HuH-7.5 (cell line): ENCODE measurements at places on chromosomes 12 and 14.

DNA sequence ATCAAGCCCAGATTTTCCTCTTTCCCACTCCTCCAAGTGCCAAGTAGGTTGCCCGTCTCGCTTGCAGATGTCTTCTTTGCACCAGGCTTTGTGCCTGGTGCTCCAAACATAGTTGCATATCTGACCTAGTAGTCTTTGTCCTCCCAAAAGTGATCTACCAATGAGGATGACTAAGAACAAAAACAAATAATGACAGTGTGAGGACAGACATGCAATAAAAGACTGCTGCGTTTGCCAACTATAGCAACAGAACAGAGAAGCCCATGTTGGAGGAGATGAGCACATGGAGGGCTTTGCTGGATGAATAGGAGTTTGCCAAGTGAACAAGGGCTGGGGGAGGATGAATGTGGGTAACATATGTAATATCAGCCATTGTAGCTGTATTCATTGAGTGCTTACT is 15.6 kb downstream of the DTX1 start:
- no peak for DNase-seq

- DNase-seq: no peak
Measured at GRCh38 chr14:74391479-74391878, 34.5 kb downstream of the SYNDIG1L start.

GRCh38 chr12:91056488-91056887 is 1.3 kb downstream of the KERA start:
- no peak for DNase-seq

- DNase-seq: no peak
Measured at GRCh38 chr14:105294142-105294597, 6.6 kb downstream of the BRF1 start.

GRCh38 chr12:69330475-69331473 is 17.4 kb upstream of the LYZ start:
- DNase-seq: no peak

DNA sequence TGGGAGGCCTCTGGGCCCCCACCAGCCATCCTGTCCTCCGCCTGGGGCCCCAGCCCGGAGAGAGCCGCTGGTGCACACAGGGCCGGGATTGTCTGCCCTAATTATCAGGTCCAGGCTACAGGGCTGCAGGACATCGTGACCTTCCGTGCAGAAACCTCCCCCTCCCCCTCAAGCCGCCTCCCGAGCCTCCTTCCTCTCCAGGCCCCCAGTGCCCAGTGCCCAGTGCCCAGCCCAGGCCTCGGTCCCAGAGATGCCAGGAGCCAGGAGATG is 729 bp upstream of the GAPDH start:
- DNase-seq: no peak

DNA sequence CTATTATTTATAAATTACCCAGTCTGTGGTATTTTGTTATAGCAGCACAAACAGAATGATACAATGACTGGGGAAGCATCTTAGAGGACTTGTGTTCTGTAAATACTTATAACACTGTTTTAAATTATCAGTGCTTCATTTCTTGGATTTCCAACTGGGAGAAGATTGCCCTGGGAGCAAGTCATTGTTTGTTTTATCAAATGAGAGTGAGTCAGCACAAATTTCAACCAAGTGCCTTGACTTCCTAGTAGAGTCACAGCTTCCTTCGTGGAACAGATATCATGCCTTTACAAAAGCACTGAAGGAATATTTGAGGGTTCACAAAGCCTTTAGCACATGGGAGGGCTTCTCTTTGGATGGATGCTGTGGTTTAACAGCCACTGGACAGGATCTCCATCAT is 234.1 kb downstream of the KTN1 start:
- DNase-seq: no peak

GRCh38 chr12:25388183-25388582 is 137.5 kb upstream of the KRAS start:
- no peak for DNase-seq

GRCh38 chr14:102916347-102917055 is 6.0 kb upstream of the AMN start:
- DNase-seq: no peak

DNA sequence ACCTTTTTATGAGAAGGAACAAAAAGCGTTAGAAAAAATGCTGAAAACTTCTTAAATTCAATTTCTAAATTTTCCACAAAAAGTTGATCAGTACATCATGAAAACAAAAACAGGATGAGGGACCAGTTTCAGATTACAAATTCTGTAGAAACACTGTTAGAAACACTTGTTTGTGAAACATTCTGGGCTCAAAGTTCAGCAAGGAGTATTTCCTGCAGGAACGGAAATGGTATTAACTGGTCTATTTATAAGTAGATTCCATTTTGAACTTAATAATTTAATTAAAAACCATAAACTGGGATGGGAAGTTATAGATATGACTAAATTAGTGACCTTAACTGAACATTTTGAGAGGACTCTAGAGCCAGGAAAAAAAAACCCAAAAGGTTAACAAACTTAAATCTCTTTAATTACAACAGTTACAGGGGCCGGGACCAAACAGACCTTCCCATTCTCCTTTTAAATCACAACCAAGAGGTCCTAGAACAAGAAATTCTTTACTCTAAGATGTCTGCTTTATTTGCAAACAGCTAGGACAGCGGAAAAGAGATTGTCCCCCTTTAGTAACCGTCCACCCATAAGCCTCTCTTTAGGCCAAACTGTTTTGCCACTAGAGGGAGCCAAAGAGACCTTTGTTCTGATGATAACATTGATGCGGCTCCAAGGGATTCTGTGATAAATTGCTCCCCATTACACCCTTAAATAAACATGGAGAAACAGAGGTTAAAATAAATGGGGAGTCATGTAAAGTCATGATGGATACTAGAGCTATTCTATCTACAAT is 69.0 kb upstream of the RERGL start:
- DNase-seq: no peak

GRCh38 chr14:79328863-79329262 is 882.4 kb downstream of the DIO2 start:
- no peak for DNase-seq

DNA sequence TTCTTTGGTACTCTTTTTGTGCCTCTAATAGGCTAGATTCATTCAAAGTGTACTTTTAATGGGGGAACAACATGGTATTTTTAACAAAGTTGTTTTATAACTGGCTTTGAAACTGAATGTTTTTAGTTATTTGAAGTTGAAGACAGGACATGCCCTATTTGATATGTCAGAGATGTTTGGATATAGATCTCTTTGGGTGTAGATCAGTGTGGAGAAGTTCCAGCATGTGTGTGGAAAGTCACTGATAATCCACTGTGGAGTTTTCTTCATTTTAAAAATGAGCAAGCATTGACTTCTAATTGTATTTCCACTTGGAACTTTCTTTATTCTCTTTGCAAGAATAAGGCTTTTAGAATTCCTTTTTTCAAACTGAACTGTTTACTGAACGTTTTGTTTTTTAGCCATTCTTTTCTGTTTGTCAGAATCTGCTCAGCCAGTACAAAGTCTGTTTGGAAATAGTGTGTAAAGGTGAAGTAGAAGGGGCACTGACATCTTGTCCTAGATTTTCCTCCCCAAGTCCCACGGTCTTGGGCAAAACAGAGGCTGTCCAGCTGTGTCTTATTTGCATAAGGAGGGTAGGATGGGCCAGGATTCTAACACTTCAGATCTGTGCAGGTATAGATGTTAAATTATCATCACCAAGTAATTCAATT is 35.0 kb downstream of the TDP1 start:
- no peak for DNase-seq

GRCh38 chr14:64200170-64200569 is 94.0 kb downstream of the ESR2 start:
- no peak for DNase-seq

- peak; percentile 47 for DNase-seq
Measured at GRCh38 chr14:39107591-39107996, 4.6 kb upstream of the SEC23A start.

DNA sequence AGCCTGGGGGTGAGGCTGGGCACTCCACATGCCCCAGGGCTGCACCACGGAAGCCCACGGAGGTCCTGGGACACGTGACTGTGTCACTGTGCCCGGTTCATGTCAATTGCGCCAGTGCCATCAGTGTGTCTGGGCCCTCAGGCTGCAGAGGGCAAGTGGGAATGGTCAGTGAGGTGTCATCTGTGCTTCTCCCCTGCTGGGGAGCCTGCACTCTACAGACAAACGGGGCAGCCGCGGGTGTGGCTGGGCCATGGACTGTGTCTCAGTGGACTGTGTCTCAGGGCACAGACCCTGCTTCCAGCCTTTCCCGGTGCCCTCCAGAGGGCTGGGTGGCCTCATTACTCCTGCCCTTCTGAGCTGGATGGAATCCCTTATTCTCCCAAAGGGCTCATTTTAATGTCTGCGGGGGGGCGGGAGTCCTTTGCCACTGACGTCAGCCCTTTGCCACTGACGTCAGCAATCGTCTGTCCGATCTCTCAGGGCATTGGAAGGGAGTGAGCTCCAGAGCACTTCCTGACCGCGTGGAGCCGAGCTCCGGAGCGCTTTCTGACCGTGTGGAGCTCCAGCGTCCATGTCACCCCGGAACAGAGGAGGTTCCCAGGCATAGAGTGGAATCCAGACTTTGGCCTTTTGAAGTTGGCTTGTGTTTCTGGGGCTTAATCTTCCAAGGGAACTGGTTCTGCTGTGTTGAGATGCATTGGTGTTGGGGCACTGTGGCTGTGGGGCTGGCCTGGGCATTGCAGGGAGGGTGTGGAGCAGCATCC is 72.4 kb downstream of the ADGRD1 start:
- DNase-seq: no peak

GRCh38 chr12:40222247-40222646 is 2.5 kb upstream of the LRRK2 start:
- DNase-seq: no peak

DNA sequence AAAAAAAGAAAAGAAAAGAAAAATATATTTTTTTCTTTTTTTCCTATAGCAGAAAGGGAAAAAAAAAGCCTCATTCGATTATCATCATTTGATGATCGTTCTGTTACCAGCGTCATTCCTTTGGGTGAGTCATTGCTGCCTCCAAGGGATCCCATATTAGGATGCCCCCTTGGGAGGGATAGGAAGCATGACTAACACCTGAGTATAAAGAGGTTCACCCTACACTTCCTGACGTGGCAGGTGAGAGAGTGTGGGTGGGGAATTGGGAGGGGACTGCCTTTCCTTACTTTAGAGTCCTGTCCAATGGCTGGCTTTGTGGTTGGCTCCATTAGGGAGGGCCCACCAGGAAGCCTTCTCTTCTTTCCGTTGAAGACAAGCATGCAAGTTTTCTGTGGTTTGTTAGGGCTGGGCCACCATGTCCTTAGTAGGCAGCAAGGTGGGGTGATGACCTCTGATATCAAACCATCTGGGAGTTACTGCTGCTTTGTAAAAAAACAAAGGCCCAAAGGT is 56.1 kb upstream of the FUT8 start:
- peak; percentile 28 for DNase-seq
